ENCODE measurements at places on chromosomes 12 and 14. TPM values are rescaled to one million over a fixed set of nuclear protein-coding genes. Genes with fewer than 3 reads are reported as not detected.

- no peaks in the 10 kb centered on the region for H3K27me3 ChIP-seq
- DNase-seq = no peak
- no peak overlapping the region for H3K4me3 ChIP-seq
- no peaks in the 10 kb centered on the region for H3K36me3 ChIP-seq
Observed at GRCh38 chr14:47785058-47785457, 109.7 kb upstream of the MDGA2 start.

- no peak overlapping the region for H3K4me3 ChIP-seq
- H3K27ac ChIP-seq = no peak overlapping the region
- no peaks in the 10 kb centered on the region for H3K4me1 ChIP-seq
- no peaks in the 10 kb centered on the region for H3K36me3 ChIP-seq
Observed at GRCh38 chr12:59431266-59431665, 164.6 kb upstream of the SLC16A7 start.

GRCh38 chr12:120886199-120887018 is 17.7 kb downstream of the SPPL3 start:
- DNase-seq = no peak
- H3K36me3 ChIP-seq = no peaks in the 10 kb centered on the region
- peaks cover 44% of the 10 kb centered on the region for H3K4me1 ChIP-seq
- no peaks in the 10 kb centered on the region for H3K27me3 ChIP-seq

DNA sequence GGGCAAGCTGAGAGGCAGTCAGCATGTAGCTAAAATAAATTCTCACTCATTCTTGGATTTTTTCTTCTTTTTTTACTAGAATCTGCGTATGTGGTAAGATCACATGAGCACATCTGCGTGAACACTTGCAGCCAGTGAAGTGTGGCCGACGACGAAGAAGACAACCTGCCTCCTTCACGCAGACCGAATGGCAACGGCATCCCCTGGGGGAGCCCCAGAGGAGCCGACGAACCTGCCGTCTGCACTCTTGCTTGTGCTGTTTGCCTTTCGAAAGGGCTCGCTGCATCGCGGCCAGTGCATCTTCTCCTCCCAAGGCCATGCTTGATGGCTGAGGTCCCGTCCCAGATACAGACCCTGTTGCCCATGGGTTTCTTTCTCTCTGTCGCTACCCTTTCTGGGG is 113.8 kb downstream of the KCNK10 start:
- peaks cover 15% of the 10 kb centered on the region for H3K27me3 ChIP-seq
- no peak for DNase-seq
- no peaks in the 10 kb centered on the region for H3K4me1 ChIP-seq
- H3K27ac ChIP-seq = no peak overlapping the region
- H3K36me3 ChIP-seq = no peaks in the 10 kb centered on the region
- H3K4me3 ChIP-seq = no peak overlapping the region

DNA sequence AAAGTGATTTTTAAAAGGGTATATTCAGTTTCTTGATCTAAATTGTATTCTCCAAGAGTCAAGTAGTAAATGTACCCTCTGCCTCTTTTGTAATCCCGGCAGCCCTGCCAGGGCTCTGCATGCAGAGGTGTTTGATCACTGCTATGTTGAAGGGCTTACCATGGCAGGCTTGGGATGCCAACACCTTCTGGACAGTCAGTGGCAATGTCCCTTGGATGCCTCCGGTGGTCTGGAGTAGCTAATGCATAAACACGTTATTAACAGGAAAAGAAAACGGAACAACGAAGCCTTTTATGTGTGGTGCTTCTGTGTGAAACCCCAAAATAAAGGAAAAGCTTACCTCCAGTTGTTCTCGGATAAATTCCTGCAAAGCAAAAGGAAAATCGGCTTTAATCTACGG is 19.9 kb downstream of the EIF2B2 start:
- DNase-seq = no peak
- H3K27ac ChIP-seq = no peak overlapping the region
- H3K4me1 ChIP-seq = no peaks in the 10 kb centered on the region
- no peak overlapping the region for H3K4me3 ChIP-seq
- peaks cover 86% of the 10 kb centered on the region for H3K36me3 ChIP-seq
- no peaks in the 10 kb centered on the region for H3K27me3 ChIP-seq

The ARHGAP9 gene
- 6.0 TPM for total RNA-seq

All from esophagus muscularis mucosa (tissue), 4 donors.